Gastroesophageal sphincter (tissue), 4 donors: ENCODE measurements at places on chromosomes 1 and 21.

GRCh38 chr1:63928186-63929105 lies 154.6 kb downstream of the ROR1 start:
- H3K27me3 ChIP-seq = no peaks in the 10 kb centered on the region
- H3K4me3 ChIP-seq = no peak overlapping the region
- no peaks in the 10 kb centered on the region for H3K36me3 ChIP-seq
- no peak for ATAC-seq

GRCh38 chr1:185559684-185560331 lies 174.4 kb upstream of the HMCN1 start:
- no peaks in the 10 kb centered on the region for H3K4me1 ChIP-seq
- no peaks in the 10 kb centered on the region for H3K27me3 ChIP-seq
- no peak overlapping the region for H3K27ac ChIP-seq

GRCh38 chr1:26014179-26014578 lies 7.4 kb upstream of the EXTL1 start:
- H3K4me3 ChIP-seq = no peak overlapping the region
- H3K27ac ChIP-seq = no peak overlapping the region
- H3K36me3 ChIP-seq = no peaks in the 10 kb centered on the region
- H3K27me3 ChIP-seq = no peaks in the 10 kb centered on the region

DNA sequence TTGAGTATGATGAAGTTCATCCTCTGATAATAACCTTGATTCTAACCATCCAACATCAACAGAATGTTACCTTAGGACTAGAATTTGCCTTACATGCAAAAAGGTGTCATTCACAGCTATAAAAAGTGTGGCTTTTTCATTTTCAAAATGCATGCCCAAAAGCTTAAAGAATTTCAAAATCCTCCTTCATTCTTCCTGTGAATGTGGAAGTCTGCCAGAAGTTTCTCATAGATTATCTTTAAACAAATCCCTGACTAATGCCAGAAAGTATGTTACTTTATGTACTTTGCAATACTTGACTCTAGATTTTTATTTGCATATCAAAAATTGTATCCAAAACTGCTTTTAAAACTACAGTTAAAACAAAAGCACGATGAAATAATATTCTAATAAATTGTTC lies 270.6 kb upstream of the ZRANB2 start:
- no peak overlapping the region for H3K4me3 ChIP-seq
- no peaks in the 10 kb centered on the region for H3K4me1 ChIP-seq
- H3K36me3 ChIP-seq = no peaks in the 10 kb centered on the region
- no peaks in the 10 kb centered on the region for H3K27me3 ChIP-seq

- no peak for ATAC-seq
- no peak overlapping the region for H3K27ac ChIP-seq
- no peak overlapping the region for H3K4me3 ChIP-seq
- H3K36me3 ChIP-seq = no peaks in the 10 kb centered on the region
- H3K4me1 ChIP-seq = no peaks in the 10 kb centered on the region
These were observed 136.2 kb downstream of the RHOU start for GRCh38 chr1:228871314-228872061.

DNA sequence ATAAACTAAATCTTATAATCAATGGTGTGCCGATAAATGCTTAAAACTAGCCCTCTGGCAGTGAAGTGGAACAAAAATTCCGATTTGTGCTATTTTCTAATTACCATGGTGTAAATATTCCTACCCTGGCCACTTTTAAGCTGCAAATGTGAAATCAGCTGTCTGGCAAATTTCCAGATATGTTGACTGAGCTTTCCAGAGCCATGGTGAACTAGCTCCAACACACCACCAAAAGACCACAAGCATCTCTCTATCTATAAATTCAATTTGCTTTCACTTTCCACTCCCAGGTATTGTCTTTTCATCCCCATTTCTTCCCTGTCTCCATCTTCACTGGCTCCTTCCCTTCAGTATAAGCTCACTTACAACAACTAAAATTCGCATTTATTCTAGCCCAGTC lies 152.3 kb upstream of the RGS18 start:
- no peaks in the 10 kb centered on the region for H3K36me3 ChIP-seq
- no peak overlapping the region for H3K27ac ChIP-seq
- H3K4me3 ChIP-seq = no peak overlapping the region
- H3K27me3 ChIP-seq = no peaks in the 10 kb centered on the region
- no peak for ATAC-seq

GRCh38 chr1:226606311-226607267 lies 58.0 kb downstream of the STUM start:
- peaks cover 63% of the 10 kb centered on the region for H3K4me1 ChIP-seq
- H3K27ac ChIP-seq = no peak overlapping the region
- no peak overlapping the region for H3K4me3 ChIP-seq
- ATAC-seq = no peak
- no peaks in the 10 kb centered on the region for H3K36me3 ChIP-seq
